ENCODE measurements at places on chromosomes 16 and 17.

- no peak for DNase-seq
Measured at GRCh38 chr17:82816358-82816757, 23.5 kb downstream of the ZNF750 start.

DNA sequence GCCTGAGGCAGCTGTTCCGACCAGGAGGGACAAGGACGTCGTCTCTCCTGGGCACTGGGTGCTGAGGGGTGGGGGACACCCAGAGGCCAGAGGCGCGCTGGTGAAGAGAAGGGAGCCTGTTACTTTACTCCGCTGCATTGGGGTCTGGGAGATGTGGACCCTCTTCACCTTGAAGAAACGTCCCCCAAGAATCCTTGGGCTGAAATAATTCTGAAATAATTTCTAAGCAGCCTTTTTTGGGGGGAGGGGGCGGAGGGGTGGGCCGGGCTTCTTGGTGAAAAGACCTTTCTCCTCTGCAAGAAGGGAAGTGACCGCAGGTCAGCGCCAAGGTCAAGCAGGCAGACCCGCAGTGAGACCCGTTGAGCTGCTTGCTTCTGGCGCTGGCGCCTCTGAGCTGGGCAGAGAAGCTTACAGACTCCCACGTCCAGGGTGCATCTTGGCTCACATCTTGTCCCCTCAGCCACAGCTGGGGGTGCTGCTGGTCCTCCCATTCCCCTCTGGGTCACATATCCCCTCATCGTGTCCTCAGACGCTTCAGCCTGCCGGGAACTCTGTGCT, 1.1 kb downstream of the SYT17 start:
- no peak for DNase-seq

GRCh38 chr17:34095106-34095505, 160.0 kb upstream of the CCL2 start:
- DNase-seq, result no peak

DNA sequence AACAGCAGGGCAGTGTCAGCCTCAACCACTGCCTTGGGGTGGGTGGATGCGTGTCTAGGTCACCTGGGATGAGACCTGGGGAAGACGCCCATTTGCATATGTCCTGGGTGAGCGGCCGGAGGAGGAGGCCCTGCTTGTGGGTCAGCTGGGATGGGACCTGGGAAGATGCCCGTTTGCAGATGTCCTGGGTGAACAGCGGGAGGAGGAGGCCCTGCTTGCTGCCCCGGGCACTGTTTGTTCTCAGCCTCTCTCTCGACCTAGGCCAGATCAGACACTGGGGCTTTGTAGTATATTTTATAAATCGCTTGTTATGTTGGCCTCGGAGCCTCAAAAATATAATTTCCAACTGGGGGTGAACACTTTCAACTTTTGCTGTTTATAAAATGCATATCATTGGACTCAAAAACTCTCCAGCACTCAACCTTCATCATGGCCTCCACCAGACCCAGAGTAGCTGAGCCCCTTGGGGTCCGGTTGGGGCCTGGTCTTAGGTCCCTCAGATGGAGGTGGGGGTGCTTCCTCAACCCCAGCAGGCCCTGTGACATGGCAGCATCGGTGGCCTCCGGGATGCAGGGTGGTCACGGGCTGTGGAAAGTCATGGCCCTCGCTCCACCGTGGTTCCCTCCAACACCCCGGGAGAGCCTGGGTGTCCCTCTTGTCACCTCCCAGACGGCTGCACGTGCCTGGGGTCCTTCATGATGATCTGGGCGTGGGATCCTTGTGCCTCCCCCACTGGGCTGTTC, 17.3 kb downstream of the DBNDD1 start:
- DNase-seq, result no peak

GRCh38 chr16:26344976-26345375, 653.2 kb downstream of the HS3ST4 start:
- no peak for DNase-seq

DNA sequence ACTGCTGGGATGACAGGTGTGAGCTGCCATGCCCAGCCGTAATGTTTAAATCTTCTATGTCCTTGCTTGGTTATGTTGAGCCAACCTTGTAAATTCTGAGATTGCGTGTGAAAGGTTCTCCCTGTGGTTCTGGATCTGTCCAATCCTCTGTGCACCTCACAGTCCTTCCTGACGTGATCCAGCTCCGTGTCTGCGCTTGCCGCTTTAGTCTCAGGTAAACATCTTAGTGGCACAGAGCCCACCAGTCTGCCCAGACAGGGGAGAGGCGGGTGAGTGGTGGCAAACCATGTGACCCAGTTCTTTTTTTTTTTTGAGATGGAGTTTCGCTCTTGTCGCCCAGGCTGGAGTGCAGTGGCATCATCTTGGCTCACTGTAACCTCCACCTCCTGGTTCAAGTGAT, 13.9 kb downstream of the SLC25A10 start:
- DNase-seq, result no peak

DNA sequence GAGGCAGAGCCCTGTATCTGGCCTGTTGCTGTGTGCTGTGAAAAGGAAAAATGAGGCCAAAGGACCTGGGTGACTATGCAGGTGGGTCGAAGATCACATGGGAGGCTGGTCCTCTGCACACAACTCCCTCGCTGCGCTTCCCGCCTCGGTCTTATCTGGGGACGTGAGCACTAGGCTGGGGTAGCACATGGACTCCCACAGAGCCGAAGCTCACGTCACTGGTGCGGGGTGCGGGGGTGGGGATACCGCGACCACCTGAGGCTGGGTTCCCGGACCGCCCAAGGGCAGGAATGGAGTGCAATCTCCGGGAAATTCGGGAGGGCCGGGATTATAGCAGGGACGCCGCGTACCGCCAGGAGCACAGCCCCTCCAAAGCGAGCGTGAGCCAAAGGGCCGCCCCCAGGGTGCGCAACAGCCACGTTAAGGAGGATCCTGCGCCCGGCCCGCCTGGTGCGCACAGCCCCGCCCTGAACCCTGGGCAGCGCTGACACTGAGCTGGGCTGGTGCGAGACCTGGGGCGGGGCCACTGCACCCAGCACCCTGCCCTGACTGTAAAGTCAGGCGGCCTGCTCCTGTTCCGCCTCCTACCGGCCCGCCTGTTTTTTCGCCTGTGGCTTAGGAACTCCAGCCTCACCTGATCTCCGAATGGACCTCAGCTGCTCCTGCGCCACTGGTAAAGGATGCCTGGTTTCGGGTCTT, 4.8 kb downstream of the MT1A start:
- DNase-seq, result peak; percentile 17

- DNase-seq, result peak; percentile 89
Measured at GRCh38 chr17:15954222-15954621, 9.3 kb downstream of the ADORA2B start.

DNA sequence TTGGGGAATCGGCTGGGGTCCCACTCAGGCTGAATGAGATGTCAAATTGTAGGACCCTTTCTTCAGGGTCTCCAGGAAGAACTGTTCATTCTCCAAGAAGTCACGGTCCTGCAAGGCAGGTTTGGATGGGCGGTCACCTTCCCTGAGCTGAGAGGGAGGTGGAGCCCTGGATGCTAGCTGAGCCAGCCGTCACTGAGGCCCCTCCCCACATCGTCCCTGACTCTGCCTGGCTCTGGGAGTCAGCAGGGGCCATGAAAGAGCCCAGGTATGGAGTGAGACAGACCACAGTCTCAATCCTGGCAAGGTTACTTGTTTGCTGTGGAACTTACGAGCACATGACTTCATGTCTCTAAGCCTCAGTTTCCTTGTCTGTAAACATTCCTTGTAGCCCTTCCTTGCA, 6.0 kb upstream of the MRPL38 start:
- DNase-seq, result no peak

DNA sequence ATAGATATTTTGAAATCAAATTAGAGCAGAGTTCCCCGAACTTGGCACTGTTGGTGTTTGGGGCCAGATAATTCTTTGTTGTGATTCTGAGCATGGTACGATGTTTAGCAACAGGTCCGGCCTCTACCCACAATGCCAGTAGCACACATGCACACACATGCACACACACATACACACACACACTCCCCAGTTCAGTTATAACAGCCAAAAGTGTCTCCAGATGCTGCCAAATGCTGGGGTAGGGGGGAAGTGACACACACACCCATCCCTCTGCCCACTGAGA, 96.8 kb upstream of the PSMD7 start:
- DNase-seq, result no peak

Measured in HFFc6 (cell line).